Suppressor macrophage treated with lipopolysaccharide for 1 hour (primary cell): ENCODE measurements at places on chromosomes 1 and 21.

DNA sequence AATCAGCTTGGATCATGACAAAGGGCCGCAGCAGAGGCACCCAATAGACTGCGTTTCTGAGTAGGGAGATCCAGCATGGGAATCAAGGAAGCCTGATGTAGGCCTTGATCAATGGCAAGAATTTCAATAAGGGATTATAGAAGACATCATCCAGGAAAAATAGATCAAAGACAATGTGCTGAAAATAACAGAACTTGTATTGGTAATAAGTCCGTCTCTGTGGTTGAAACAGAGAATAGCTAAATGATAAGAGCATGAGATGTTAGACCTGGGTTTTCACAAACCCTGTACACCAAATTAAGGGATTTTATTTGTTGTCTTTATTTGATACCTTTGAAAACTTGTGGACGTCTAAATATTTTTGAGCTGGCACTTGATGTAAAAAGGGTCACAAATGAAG lies 228.0 kb upstream of the SGIP1 start:
- DNase-seq, result no peak

GRCh38 chr1:54408147-54409066 lies 2.2 kb upstream of the SSBP3 start:
- DNase-seq, result peak; percentile 87

DNA sequence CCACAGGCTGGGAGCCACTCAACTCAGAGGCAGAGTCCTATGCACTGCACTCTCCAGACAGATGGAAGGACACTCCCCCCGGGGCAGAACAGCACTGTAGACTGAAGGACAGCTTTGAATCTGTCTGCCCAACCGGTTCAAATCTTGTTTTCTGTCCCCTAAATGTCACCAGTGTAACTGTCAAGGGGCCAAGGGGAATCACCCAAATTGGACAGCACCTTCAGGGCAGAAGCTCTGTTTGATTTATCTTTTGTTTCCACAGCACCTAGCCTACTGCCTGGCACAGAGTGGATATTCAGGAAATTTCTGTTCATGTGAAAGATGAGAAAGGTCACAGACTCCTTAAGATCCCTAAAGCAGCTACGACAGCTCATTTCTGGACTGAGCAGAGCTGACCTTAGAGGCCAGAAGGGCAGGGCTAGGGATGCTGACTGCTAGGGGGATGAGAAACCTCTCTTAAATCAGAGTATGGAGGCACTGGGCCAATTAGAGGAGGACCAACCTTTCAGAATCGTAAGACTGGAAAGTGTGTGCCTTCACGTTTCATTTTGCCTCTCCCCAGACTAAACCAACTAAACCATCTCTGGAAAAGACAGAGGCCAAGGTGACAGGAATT lies 41.0 kb downstream of the ITPKB start:
- no peak for DNase-seq

- DNase-seq, result no peak
These were observed 81.6 kb downstream of the CAMTA1 start for GRCh38 chr1:6866825-6867224.

- DNase-seq, result no peak
These were observed 6.2 kb downstream of the BARHL2 start for GRCh38 chr1:90710579-90711536.

DNA sequence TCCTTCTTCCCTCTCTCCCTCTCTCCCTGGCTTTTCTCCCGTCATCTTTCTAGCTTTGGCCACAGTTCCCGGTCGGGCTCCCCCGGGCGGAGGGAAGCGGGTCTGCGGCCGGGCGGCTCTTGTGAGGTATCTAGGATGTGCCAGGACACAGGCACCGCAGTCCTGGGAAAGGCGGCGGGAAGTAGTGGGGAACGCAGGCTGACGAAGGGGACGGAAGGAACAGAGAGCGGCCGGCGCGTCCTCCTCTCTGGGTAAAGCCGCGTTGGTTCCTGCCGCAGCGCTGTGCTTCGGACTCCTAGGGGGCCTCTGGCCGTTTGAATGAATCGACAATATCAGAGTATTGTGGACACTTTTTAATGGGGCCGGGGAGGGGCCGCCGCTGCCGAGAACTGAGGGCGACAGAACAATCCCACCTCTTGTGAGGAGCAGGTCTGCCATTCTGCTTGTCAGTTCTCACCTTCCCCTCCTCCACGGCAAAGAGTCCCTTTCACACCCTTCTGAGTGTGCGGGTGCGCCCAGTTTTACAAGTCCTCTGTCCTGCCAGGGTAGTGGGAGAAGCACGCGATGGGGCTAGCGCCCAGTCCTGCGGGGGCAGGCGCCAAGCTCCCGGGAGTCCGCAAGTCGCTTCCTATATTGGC lies 1.2 kb upstream of the LHX9 start:
- peak; percentile 63 for DNase-seq

DNA sequence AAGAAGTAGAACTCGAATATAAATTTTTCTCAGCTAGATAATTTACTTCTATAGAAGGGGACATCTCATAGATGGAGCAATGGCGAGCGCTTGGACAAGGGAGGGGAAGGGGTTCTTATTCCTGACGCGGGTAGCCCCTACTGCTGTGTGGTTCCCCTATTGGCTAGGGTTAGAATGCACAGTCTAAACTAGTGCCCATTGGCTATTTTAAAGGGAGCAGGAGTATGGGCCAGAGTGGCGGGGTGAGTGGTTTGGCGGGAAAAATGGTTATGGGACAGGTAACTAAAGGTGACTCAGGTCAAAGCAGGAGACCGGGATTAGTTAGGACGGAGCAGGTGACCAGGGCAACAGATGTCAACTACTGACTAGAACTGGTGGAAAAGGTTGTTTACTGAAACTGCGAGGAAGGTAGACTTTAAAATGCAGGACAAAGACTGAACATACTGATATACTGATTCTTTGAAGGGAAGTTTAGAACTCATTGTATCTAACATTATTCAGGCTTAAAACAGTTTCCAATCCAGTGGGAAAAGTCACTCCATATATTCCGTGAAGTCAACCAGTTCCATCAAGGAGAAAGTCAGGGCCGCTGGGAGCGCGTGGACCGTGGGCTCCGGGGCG lies 940 bp upstream of the ATAD3A start:
- no peak for DNase-seq

GRCh38 chr1:81197591-81197990 lies 603.1 kb upstream of the ADGRL2 start:
- no peak for DNase-seq

DNA sequence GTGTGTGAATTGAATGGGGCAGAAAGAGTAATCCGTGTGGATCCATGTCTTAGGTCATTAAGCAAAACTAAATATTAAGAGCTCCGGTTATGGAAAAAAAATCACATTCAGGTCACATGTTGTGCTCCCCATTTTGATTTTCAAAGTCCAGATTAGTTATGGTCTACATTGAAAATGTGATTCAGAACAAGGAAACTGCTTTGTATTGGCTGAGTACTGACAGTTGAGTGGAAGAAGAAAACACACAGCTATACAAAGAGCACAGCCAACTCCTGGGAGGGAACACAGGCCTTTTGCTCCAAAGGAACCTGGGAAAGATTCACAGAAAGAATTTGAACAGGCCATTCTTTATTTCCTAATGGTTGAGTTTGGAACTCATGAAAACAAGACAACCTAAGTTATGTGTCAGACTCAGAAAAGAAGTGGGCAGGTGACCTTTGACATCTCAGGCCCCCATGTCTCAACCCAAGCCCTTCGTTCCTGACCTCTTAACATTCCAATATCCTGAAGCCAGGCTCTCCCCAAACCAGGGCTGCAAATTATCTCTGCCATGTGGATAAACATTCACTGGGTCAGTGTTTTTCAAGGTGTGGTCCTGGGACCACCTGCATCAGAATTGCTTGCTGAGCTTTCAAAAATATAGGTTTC lies 159.3 kb upstream of the LMO4 start:
- DNase-seq, result no peak

DNA sequence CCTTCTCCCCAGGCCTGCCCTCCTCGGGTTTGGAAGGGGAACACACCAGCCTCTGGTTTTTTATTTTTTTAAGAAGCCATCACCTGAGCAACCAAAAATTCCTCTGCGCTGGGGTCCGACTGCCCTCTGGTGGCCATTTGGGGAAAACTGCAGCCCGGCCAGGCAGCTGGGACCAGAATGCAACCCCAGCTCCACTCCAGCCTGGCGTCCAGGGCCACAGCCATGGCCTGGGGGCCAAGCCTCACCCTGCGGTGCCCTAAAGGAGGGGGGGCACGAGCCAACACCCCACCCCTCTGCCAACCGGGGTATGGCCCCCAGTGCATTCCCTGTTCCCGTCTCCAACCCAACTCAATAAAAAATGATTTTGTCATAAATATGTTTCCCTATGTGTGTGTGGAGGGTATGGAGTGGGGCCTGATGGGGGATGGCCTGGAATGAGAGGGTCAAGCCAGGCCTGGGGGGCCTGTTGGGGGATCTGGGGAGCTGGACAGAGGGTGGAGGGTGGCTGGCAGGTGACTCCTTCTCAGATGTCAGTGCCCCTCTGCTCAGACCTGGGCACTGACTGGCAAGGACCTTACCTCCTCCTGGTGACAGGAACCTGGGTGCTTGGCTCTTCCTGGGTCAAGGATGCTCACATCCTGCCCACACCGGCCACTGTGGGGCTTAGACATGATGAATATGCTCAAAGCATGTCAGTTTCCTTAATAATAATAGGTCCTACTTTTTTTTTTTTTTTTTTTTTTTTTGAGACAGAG lies 3.2 kb downstream of the GPR3 start:
- peak; percentile 82 for DNase-seq

- DNase-seq, result no peak
These were observed 5.0 kb downstream of the PPOX start for GRCh38 chr1:161171191-161171590.

DNA sequence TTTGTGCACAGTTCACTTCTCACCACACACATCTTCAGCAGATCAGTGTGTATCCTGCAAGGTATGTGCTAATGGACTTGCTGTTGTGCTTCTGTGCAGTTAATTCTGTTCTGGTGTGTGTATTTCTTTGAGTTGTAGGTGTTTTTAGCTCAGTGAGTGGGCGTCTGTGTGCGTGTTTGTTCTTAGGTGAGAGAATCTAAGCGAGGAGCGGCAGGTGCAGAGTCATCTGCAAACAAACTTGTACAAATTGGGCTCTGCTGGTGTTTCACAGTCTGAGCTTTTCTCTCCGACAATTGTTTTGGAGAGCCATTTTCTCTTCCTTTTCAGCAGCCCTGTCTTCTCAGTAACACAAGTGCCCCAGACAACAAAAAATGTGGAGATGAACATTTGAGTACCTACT lies 43.6 kb downstream of the ACP6 start:
- DNase-seq, result no peak

DNA sequence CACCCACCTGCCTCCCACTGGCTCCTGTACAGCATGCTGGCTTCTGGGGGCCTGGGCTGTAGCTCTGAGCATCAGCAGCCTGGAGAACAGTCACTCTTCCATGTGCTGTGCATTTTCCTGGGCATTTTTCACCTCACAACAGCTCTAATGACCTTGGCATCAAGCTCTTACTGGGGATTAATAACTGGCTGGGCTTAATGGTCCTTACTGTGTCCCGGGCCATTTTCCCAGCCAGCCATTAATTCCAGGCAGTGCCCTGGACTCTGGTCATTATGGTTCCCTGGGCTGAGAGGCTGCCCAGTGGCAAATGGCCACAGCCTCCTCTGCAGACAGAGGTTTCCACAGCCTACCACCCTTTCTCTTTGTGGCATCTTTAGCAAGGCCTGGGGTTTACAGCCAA lies 171.8 kb downstream of the ST6GALNAC5 start:
- DNase-seq, result no peak

- DNase-seq, result no peak
These were observed 807.1 kb upstream of the PRMT6 start for GRCh38 chr1:106249365-106249764.

DNA sequence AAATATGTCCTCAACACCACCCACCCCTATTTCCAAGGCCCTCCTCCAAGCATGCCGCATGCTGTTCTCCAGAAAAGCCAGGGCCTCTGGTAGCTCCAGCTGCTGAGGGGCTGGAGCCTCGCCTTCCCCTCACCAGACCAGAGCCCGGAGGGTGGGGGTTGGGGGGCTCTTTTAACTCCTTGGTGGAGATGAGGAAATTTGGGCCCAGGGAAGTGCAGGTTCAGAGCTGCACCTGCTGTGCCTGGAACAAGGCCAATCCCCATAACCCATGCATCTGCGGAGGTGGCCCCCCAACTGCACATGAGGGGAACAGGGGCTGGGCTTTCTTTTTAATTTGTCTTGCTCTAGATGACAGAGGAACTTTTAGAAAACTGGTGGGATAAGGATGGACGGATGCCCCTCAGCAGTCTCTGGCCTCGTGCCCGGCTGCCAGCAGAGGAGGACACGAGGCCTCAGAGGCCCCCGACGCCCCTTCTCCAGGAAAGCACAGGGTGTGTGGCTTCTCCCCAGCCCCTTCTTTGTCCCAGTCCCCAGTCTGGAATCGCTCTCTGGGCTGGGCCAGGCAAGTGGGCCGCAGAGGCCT lies 550 bp upstream of the SELENON start:
- no peak for DNase-seq

DNA sequence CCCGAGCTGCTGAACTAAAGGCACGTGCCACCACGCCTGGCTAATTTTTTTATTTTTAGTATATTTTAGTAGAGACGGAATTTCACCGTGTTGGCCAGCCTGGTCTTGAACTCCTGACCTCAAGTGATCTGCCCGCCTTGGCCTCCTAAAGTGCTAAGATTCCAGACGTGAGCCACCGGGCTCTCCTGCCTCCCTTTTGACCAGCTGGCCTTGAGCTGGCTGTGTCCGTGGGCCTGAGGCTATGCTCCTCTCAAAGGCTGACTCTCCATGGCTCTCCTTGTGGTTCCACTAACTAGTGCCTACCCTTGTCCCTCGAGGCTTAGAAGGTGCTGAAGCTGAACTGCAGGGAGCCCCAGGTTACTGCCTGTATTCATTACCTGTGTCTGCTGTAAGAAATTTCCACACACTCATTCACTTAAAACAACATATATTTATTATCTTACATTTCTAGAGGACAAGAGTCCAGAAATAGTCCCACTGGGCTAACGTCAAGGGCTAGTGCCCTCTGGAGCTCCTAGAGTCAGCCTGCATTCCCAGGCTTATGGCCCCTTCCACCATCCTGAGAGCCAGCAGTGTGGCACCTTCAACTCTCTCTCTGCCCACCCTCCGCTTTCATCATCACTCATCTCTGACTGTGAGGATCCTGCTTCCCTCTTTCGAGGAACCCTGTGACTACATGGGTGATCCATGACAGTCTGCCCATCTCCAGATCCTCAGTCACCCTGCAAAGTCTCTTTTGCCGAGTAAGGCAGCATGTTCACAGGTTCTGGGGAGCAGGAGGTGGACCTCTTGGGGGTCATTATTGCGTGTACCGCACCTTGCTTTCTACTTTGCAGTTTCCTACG lies 34.9 kb downstream of the ETS2 start:
- peak; percentile 59 for DNase-seq

DNA sequence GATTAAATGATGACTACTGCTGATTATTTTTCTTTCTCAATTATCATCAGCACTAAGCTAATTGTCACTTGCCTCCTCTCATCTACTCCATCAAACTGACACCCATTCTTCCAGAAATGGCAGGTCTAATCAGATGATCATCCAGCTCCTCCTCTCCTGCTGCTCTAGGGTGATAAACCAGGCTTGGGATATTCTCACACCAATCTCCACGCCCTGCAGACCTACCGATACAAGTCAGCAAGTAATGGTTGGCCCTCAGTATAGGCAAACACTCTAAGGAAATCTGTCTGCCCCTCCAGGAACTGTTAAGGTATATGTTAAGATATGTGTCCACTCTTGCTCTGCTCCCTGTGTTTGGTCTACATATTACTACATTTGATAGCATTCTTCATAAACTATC lies 36.3 kb upstream of the C1orf21 start:
- no peak for DNase-seq

- no peak for DNase-seq
These were observed 27.2 kb upstream of the RCSD1 start for GRCh38 chr1:167602840-167603239.

- no peak for DNase-seq
These were observed 387.8 kb downstream of the KCNH1 start for GRCh38 chr1:210746024-210746731.

- no peak for DNase-seq
These were observed 2.1 kb upstream of the TFF3 start for GRCh38 chr21:42317341-42317741.
